ENCODE measurements at places on chromosomes 2 and 18. TPM values are rescaled to one million over a fixed set of nuclear protein-coding genes. Genes with fewer than 3 reads are reported as not detected.

MDH1B gene
- total RNA-seq, result not detected

INHBB gene
- total RNA-seq, result not detected

SERPINB4 gene
- not detected for total RNA-seq

SH2D6 gene
- 0.81 TPM for total RNA-seq

IKZF2 gene
- total RNA-seq, result 48.3 TPM

PSMA8 gene
- 1.3 TPM for total RNA-seq
